ENCODE measurements at places on chromosomes 7 and 10.

DNA sequence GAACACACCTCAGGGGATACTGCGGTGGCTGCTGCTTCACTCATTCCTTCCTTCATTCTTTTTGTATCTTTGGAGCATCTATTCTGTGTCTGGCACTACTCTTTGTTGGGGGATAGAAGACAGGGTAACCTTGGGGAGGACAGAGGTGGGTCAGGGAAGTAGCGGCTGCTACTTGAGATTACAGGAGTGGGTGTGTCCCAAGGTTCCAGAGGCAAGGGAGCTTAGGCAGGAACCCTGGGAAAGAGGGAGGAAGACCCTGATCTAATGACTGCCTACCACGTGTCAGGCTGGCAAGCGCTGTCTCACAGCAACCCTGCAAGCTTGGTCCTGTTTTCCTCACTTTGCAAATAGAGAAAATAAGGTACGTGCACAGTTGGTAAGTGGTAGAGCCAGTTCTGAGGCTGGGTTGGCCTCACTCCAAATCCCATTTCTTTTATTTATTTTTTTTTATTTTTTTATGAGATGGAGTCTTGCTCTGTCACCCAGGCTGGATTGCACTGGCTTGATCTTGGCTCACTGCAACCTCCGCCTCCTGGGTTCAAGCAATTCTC is 985.9 kb upstream of the ZNF722 start:
- DNase-seq, result no peak

DNA sequence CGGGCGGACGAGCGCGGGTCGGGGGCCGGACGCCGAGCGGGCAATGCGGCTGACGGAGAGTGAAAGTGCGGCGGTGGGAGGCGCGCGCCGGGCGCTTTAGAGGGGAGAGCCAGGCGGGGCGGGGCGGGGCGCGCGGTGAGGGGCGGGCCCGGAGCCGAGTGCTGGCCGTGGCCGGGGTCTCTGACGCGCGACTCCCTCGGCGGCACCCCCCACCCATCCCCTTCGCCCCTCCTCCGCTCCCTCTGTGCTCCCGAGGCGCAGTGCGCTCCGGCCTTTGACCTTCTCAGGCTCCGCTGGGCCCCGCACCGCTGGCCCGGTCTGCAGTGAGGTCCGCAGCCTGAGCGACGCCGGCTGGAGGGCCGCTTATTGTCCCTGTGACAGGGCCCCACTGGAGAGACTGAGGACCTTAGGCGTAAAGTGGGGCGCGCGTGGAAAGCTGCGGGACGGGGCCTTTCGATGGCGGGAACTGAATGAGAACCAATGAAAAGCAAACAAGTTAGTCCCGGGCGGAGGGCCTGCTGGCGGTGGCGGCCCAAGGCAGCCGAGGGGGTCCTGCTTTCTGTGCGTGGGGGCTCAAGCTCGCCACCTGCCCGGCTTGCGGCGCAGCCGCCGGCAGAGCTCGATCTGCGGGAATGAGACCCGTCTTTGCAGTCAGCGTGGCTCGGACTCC is at the start of gene CXCL12:
TSS of gene CXCL12 (minus strand) at position 72 of the 670 bp plus-strand sequence. CDS start 92 bp downstream, outside the sequence.
- peak; percentile 87 for DNase-seq

DNA sequence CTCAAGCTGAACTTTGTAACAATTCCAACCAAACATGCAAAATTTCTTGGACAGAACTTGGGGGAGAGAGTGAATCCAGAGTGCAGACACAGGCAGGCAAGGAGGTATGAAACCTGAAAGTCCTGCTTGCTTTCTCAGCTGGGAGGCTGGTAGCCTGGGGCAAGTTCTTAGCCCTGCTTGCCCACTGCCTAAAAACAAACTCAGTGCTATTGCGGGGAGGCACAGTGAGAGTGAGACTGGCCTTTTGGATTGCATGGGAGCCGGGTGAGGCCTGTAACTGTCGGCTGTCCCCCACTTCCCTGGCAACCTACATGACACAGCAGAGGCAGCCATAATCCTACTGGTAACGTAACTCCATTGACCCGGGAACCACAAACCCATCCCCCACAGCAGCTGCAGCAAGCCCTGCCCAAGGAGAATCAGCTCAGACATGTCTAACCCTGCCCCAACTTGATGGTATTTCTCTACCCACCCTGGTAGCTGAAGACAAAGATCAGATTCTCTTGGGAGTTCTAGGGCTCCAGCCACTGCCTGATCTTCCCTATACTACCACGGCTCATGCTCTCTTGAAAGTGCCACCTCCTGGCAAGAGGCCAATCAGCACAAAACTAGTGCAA is 663.6 kb downstream of the GRM8 start:
- DNase-seq, result no peak

DNA sequence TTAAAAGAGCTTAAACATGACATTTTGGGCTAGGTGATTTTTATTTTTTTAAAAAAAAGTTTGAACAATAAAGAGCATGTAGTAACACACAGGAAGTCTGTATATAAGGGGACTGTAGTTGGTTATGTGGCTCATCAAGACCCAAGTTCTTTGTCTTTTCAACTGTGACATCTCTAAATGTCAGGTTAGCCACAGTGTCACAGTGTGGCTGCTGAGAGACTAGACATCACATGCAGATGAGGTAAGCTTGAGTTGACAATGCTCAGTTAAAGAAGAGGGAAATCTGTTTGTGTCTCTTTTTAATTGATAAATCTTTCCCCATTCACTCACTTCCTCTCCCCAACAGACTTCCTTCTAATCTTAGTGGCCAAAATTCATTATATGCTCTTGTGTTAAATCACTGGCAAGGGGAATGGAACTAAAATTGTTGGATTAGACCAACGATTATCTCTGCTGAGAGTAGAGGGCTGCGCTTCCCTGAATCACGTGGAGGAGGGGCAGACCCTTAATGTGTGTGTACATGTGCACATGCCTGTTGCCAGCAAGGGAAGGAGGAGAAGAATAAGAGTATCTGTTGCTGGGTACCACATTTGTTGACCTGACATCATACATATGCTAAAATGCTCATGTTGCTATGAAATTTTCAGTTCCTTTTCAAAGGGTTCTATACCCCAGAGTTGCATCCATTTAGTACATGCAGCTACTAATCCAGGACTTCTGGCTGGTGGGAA is 78.3 kb downstream of the MMRN2 start:
- DNase-seq, result no peak

DNA sequence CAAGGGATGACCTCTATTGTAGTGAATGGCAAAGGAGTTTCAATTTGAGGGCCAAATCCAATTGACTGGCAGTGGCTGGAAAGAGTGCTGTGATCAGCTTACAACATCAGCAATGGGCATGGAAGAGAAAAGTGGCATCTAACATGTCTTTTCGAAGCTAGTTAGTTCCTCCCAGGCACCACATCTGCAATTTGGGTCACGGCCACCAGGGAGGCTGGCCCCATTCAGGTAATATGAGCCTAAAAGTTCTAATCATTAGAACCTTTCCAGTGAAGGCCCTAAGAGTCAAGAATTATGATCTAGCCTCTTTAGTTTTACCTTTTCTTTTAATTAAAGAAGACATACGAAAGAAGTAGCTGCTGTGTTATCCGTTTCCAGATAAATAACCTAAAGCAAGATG is 17.3 kb downstream of the CRTAC1 start:
- DNase-seq, result no peak

- no peak for DNase-seq
Measured at GRCh38 chr7:135980665-135981180, 3.6 kb upstream of the MTPN start.

DNA sequence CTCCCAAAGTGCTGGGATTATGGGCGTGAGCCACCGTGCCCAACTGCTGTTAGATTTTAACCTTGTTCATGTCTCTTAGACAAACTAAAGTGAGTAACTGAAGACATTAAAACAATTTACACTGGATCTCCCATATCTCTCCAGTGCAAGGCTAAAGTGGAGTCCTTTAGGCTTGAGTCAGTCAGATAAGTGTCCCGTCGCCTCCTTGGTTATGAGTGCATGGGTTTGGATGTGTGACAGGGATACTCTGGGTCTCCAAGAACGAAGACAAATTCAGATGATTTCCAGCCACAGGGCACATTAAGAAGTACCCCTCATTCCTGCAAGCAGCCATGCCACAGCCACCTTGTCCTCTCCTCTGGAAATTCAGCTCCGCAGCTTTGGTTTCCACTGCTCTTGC is 66.1 kb upstream of the PDZD8 start:
- DNase-seq, result no peak

- no peak for DNase-seq
Measured at GRCh38 chr7:145219461-145219860, 383.6 kb upstream of the TPK1 start.

DNA sequence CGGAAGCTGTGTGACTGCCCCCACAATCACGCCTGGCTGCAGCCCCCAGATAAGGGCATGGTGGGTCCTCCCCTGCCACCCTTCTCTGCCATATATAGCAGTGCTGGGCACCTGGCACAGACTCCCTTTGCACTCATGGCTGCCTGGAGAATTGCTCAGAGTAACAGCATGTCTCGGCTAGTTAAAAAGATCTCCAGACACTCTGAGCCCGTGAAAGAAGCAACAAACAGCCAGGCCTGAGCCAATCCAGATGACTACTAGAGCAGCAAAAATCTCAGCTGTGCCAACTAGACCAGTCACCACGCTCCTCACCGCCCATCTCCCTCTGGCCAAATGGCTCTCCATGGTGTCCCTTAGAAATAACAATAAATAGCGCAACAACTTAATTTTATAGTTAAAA is 71.3 kb downstream of the PARD3 start:
- no peak for DNase-seq

GRCh38 chr10:79487296-79488194 is 24.8 kb upstream of the EIF5AL1 start:
- peak; percentile 73 for DNase-seq
